Neuronal stem cell (in vitro differentiated cells): ENCODE measurements at places on chromosomes 1 and 21.

- DNase-seq = no peak
Measured at GRCh38 chr1:46802901-46803574, 4.2 kb downstream of the CYP4B1 start.

DNA sequence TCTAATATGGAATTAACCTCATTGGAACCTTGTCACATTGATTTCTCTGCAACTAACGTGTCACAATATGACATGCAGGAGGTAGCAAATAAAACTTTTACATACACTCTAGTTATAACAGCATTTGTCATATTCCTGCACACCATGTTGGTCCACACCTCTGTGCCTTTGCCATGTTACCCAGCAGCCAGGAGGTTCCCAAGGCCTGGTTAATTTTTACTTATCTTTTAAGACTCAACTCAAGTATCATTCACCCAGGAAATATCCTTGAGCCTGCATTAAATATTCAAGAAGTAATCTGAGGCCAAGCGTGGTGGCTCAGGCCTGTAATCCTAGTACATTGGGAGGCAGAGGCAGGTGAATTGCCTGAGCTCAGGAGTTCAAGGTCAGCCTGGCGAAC is 447.2 kb upstream of the NR5A2 start:
- DNase-seq = no peak

GRCh38 chr1:179077396-179077795 is 4.5 kb upstream of the TOR3A start:
- no peak for DNase-seq

GRCh38 chr1:15867288-15867687 is 19.8 kb downstream of the SPEN start:
- no peak for DNase-seq

GRCh38 chr1:110059133-110059863 is 11.2 kb downstream of the ALX3 start:
- no peak for DNase-seq

DNA sequence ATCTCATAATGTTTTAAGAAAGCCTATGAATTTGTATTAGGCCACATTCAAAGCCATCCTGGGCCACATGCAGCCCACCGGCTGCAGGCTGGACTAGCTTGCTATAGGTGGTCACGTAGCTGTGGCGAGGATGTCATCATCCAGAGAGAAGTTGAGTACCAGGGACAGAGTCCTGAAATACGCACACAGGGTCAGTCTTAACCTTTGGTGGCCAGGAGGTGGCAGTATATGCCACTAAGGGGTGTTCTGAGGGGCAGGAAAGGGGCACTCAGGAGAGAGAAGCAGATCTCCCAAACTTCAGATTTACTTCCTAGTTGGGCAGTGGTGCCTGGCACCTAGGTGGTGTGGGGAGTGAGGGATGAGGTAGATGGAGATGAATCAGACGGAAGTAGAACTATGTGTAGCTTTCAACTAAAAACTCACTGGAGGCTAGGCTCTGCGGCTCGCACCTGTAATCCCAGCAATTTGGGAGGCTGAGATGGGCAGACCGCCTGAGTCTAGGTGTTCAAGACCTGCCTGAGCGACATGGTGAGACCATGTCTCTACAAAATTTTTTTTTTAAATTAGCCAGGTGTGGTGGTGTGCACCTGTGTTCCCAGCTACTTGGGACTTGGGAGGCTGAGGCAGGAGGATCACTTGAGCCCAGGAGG is 16.3 kb upstream of the CDK18 start:
- peak; percentile 66 for DNase-seq

GRCh38 chr1:200258447-200259375 is 151.1 kb downstream of the ZNF281 start:
- DNase-seq = no peak

GRCh38 chr1:213690341-213690917 is 297.3 kb upstream of the PROX1 start:
- DNase-seq = no peak

DNA sequence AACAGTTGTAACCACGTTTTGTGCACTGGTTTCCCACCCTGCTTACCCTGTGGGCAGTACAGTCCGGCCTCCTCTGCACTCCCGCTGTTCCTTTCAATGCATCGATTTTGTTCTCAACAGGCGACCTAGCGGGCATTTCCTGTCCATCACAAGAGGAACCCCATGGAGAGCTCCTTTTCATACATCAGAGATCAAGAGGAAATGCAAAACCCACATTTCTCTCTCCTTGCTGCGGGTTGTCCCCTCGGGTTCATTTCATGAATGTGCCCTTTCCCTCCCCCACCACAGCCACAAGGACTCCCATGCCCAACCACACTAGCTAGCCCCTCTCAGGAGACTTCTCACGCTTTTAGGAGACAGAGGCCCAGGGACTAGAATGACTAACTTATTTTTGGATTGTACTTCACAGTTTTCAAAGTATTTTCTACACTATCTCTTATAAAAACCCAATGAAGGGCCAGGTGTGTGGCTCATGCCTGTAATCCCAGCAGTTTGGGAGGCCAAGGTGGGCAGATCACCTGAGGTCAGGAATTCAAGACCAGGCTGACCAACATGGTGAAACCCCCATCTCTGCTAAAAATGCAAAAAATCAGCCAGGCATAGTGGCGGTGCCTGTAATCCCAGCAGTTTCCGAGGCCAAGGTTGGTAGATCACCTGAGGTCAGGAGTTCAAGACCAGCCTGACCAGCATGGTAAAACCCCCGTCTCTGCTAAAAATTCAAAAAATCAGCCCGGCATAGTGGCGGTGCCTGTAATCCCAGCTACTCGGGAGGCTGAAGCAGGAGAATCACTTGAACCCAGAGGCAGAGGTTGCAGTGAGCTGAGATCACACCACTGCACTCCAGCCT is 18.4 kb downstream of the ATP1A4 start:
- DNase-seq = peak; percentile 67

DNA sequence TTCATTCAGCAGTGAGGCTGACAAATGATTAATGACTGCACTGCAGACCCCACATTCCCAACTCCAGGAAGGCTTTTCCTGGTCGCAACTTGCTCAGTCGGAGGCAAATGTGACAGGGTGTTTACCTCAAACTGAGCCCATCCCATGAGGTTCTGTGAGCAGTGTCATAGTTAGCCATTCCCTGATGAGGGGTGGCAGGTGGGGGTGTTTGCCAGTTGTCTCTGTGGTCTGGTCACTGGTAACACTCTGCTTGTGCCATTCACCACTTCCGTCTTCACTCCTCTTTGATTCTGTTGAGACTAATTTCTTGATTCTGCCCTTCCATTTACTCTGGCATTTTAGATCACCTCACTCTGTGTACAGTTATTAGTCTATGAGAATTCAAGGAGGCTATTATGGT is 73.5 kb downstream of the NOS1AP start:
- no peak for DNase-seq

DNA sequence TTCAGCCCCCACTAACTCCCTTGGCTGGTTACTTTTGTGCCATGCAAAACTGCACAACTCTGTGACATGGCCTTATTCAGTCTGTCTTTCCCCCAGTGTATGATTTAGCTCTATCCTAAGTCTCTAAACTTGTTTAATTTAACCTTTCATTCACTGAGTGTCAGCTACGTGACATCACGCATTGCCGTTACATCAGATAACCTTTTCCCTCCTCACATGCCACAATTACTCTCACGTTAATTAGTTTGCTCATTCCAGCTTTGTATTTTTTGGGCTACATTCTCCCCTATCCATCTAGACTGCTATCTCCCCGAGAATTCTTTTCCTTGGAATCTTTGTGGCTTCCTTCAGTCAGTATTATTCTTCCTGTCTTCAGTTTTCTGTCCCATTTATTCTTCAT is 29.4 kb upstream of the TMCO2 start:
- DNase-seq = no peak

- DNase-seq = no peak
Measured at GRCh38 chr1:22784317-22784716, 73.7 kb downstream of the EPHB2 start.

GRCh38 chr1:5597991-5598823 is 394.0 kb downstream of the NPHP4 start:
- DNase-seq = no peak

DNA sequence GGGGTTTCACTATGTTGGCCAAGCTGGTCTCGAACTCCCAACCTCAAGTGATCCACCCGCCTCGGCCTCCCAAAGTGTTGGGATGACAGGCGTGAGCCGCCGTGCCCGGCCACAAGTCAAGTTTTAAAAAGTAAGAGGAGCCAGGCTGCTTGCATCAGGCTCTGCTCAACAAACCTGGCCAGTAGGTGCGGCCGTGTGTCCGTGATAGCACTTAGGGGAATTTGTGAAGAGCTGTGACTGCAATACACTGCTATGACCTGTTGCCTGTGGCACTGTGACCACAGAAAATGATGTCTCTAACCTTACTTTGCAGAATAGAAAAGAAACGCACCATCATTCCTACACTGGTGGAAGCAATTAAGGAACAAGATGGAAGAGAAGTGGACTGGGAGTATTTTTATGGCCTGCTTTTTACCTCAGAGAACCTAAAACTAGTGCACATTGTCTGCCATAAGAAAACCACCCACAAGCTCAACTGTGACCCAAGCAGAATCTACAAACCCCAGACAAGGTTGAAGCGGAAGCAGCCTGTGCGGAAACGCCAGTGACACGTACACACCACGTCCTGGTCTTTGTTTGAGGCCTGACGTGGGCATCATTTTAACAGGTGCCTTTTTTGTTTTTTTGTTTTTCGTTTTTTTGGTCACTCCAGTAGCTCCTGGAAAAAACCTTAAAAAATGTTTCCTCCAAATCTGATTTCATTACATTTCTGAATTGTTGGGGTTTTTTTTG is 16.7 kb downstream of the C1orf174 start:
- no peak for DNase-seq

GRCh38 chr1:17636612-17637011 is 97.1 kb downstream of the ARHGEF10L start:
- no peak for DNase-seq

GRCh38 chr21:41966872-41967621 is 13.2 kb upstream of the C2CD2 start:
- DNase-seq = no peak

DNA sequence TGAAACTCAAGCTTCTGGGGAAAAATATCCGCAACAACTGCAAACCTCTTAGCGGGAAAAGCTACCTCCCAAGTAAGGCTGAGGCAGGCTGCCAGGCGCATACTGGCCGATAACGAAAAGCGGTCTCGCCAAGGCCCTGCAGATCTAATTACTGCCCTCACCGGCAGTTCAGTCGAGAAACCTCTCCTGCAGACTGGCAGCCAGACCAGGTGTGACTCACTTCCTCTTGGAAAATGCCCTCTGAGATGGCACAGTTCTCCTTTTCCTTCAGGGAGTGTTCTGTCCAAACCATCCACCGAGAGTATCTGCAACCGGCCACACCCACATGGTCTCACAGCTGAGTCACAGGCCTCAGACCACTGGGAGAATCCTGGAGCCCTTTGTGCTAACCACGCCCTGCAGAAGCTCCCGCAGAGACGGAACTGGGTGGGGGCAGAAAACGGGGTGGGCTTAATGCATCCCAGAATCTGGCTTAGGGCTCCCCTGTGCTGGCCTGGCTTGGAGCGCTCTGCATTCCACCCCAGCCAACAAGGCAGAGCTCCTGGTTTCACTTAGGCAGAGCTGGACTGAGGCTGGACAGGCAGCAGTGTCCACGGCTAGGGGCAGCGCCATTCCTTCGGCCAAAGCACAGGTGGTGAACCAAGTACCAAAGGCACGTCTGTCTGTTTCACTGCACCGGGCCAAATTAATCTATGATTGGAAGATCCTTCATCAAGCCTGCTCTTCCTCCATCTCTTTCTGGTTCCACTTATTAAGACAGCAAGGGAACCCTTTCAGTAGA is 1.2 kb downstream of the S100A10 start:
- no peak for DNase-seq

DNA sequence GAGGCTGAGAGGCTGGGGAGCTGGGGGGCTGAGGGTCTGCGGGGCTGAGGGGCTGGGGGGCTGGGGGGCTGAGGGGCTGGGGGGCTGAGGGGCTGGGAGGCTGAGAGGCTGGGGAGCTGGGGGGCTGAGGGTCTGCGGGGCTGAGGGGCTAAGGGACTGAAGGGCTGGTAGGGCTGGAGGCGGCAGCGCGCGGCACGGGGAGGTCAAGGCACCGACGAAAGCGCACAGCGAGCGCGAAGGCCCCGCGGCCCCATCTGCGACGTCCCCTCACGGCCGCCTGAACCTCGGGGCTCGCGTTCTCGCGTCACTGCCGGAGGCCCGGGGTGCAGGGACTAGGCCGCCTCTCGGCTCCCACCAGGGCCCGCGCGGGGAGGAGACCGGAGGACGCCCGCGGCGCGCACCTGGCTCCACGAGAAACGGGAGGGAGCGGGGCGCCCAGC is 356 bp downstream of the INTS11 start:
- DNase-seq = no peak

DNA sequence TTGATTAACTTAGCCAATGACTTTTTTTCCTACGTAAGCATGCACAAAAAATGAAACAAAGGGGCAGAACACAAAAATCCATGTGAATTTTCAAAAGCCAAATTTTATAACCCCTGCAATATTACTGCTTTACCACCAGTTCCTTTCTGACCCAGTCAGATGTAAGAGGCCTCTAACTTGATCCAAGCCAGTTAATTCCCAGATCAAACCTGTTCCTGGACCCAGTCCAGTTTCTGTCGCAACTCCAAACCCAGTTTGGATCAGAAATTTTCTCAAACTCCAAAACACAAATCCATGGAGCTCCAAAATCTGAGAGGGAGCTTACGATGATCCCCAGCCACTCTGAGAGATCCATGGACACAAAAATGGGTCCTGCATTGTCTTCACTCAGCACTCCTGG is 7.8 kb upstream of the ZYG11A start:
- no peak for DNase-seq

DNA sequence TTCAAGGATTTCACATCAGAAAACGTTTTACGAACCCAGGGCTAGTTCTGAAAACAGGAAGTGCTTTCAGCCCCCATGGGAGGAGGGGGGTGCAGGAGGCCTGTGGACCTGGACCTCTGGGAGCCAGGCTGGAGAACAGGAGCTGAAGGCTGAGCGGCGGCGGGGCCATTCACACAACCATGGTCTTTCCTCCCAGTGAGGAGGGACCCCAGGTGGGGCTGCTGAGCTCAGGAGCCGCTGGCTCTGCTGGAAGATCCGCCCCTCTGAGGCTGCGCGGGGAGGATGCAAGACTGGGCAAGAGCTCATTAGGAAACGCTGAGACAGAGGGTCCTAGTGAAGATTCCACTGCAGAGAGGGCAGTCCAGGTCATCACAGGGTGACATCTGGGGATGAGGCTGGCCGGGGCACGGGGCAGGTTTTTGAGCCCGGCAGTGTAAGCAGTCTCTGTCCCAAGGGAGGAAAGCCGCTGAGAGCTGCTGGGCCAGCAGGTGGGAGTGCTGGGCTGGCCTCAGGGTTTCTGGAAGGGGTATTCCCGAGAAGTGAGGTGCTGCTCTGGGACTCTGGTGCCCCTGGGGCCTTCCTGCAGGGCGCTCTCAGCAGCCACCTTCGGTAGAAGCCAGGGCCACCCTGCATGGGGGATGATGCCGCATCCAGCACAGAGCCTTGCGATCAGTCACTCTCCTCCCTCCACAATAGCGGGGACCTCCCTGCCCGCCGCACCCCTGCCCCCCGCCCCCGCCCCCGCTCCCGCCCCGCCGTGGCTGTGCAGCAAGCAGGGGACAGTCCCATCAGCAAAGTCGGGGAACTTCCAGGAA is 7.5 kb downstream of the MX2 start:
- peak; percentile 56 for DNase-seq

DNA sequence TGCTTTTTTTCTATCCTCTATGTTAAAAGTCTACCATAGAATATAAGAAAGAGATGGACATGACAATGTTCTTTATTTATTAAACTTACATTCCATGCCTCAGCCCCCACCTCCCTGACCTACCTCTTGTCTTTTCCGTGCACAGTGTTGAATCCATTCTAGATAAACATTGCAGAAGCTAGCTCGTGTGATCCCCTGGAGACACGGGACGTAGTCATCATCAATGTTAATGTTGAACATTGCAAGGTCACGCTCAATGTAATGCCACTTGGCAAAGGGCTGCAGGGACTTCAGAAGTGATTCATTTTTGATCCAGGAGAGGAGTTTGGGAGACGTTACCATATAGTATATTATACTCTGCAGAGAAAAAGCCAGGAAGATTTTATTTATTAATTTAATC is 66.4 kb downstream of the NTPCR start:
- DNase-seq = no peak
